ENCODE measurements at places on chromosomes 6 and 20. TPM values are rescaled to one million over a fixed set of nuclear protein-coding genes. Genes with fewer than 3 reads are reported as not detected.

- no peak for DNase-seq
- H3K4me1 ChIP-seq = no peaks in the 10 kb centered on the region
- no peaks in the 10 kb centered on the region for H3K27me3 ChIP-seq
- no peak overlapping the region for H3K4me3 ChIP-seq
- no peaks in the 10 kb centered on the region for H3K36me3 ChIP-seq
Observed at GRCh38 chr6:2184700-2185455, 60.5 kb downstream of the GMDS start.

DNA sequence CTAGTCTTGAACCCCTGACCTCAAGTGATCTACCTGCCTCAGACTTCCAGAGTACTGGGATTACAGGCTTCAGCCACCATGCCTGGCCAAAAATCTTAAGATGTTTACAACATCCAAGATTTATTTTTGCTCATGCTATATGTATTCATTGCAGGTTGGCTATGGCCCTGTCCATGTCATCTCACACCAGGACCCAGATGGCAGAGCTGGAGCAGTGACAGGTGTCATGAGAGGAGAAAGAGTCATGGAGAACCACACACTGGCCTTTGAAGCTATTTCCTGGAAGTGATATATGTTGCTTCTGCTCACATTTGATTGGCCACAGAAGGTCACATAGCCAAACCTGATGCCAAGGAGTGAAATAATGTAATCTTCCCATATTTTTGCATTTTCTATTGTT lies 13.8 kb upstream of the DDR1 start:
- no peaks in the 10 kb centered on the region for H3K27me3 ChIP-seq
- H3K4me1 ChIP-seq = no peaks in the 10 kb centered on the region
- no peaks in the 10 kb centered on the region for H3K36me3 ChIP-seq
- no peak overlapping the region for H3K4me3 ChIP-seq
- H3K27ac ChIP-seq = no peak overlapping the region
- no peak for DNase-seq

RIPOR3 gene
- polyA plus RNA-seq = 4.0 TPM

APOM gene
- 7.2 TPM for polyA plus RNA-seq
